Calu3 (cell line): ENCODE measurements at places on chromosomes 16 and 17. TPM values are rescaled to one million over a fixed set of nuclear protein-coding genes. Genes with fewer than 3 reads are reported as not detected.

The SPN gene
- not detected in 2 replicates for total RNA-seq

DNA sequence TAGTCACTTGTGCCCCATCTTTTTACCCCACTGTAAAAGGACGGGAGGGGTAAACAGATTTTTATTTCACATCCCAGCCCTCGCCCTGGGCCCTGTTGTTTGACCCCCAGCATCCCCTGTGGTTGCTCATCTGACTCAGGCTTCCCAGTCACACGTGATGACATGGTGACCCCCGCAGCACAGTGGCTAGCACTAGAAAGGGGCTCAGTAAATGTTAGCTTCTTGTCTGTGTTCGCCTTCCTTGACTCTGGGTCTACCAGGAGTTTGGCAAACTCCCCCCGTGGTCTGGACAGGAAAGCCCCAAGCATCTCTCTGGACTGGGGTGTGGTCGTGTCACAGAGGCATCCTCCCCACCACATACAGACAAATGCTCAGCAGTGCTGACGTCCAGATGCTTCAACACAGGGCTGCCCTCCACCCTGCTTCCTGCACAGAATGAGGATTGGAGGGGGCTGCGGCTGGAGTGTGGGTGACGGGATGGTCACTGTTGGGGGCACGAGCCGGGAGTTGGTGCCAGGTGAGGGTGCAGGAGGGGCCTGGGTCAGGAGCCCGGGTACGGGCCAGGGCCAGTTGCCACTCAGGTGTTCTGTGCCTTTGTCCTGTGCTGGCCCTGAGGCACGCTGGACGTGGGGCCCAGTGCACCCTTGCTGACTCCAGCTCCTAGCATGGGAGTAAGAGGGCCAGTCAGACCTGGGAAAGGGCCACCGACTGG, 69.1 kb downstream of the METRNL start:
- peaks cover 82% of the 10 kb centered on the region for H3K27me3 ChIP-seq
- no peaks in the 10 kb centered on the region for H3K4me1 ChIP-seq
- H3K4me3 ChIP-seq: no peak overlapping the region
- DNase-seq: no peak

DNA sequence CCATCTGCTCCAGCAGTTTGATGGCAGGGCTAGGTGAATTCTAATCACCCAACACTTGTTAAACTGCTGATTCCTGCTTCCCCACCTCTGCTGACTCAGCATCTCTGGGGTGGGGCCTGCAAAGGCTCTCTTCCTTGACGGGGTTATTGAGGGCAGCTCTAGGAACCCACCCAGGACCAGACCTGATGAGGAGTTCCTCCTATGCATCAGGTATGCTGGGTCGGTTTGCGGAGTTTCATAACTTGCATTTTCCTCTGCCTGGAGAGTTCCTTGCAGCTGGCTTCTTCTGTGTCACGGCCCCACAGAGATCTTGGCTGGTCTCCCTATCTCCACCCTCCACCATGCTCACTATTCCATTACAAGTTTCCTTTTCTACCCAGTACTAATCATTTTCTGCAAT, 93.4 kb upstream of the CCL2 start:
- DNase-seq: no peak
- no peaks in the 10 kb centered on the region for H3K36me3 ChIP-seq
- H3K4me1 ChIP-seq: no peaks in the 10 kb centered on the region
- H3K27ac ChIP-seq: no peak overlapping the region
- H3K4me3 ChIP-seq: no peak overlapping the region

DNA sequence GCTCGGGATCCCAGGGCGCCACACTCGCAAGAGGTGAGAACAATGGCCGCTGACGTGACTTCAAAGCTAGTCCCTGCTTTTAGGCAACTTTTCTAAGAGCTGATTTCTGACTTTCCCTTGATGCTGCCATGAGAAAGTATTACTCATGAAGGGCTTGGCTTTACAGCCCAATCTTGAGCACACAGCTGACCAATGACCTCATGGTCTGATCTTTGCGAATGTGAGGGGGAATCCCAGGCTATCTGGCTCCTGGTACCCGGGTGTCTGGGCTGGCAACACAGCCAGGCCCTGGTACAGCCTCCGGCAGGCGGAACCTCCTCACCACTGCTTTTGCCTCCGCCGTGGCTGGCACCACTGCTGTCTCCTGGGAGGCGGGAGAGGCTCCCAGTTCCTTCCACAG, 17.5 kb downstream of the NDUFAF8 start:
- H3K36me3 ChIP-seq: peaks cover 54% of the 10 kb centered on the region
- H3K4me1 ChIP-seq: no peaks in the 10 kb centered on the region
- no peak for DNase-seq
- no peak overlapping the region for H3K27ac ChIP-seq
- no peak overlapping the region for H3K4me3 ChIP-seq

The ACSM2A gene
- not detected in 2 replicates for total RNA-seq

DNA sequence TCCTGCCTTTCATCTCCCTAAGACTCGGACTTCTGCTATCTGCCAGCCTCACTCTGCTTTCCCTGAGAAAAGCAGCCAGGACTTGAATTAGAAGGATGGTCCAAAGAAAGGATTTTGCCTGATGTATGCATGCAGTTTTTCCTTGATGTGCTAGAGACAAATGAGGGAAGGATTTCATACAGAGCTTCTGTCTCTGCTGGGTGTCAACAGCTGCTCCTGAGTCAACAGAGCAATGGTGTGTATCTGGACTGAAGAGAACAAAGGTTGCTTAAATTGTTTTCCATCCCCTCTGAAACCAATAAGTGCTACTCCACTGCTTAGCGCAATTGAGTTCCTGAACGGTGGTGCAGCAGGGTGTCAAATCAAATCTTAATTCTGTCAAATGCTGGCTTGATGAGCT, 680.6 kb upstream of the C16orf82 start:
- no peaks in the 10 kb centered on the region for H3K4me1 ChIP-seq
- H3K36me3 ChIP-seq: no peaks in the 10 kb centered on the region
- no peak for DNase-seq

DNA sequence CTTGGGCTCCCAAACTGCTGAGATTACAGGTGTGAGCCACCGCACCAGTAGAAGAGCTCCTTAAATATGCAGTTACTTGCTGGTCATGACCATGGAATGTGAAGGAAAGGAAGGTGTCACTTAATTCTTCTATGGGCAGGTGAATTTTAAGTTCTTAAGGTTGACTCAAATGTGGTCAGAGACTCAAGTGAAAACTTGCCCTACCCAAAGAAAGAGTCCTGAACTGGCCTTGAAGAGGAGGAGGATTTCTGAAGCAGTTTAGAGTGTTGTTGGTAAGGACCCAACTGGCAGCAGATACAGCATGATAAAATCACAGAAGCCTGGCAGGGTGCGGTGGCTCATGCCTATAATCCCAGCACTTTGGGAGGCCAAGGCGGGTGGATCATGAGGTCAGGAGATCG, 29.4 kb downstream of the CHD9 start:
- no peak for DNase-seq
- peaks cover 22% of the 10 kb centered on the region for H3K4me1 ChIP-seq
- H3K4me3 ChIP-seq: no peak overlapping the region
- peak overlapping the region; percentile 1 for H3K27ac ChIP-seq
- no peaks in the 10 kb centered on the region for H3K36me3 ChIP-seq

DNA sequence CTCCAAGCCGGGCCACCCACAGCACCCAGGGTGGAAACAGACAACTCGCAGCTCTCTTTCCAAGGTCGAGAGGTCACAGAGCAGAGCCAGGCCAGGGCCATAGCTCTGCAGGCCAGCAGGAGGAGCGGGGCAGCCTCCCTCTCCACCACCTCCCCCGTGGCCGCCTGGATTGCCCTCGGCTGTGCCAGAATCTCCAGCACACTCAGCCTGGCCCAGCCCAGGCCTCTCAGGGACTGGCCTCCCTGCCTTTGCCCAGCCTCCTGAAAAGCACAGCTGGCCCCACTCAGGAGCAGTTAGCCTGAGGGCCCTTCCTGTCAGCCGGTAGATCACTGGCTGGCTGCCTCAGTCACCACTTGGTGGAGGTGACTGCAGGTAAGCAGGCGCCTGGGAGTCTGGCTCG, 85.8 kb upstream of the SEC14L1 start:
- DNase-seq: no peak
- H3K4me3 ChIP-seq: no peak overlapping the region
- H3K27ac ChIP-seq: no peak overlapping the region
- no peaks in the 10 kb centered on the region for H3K4me1 ChIP-seq
- peaks cover 68% of the 10 kb centered on the region for H3K27me3 ChIP-seq

The ST3GAL2 gene
- total RNA-seq: 9.7 and 10.0 TPM in 2 replicates

- no peak overlapping the region for H3K4me3 ChIP-seq
- H3K27me3 ChIP-seq: no peaks in the 10 kb centered on the region
- peaks cover 7% of the 10 kb centered on the region for H3K36me3 ChIP-seq
- peaks cover 21% of the 10 kb centered on the region for H3K4me1 ChIP-seq
- no peak for DNase-seq
Measured at GRCh38 chr16:50036426-50036825, 11.4 kb downstream of the CNEP1R1 start.

The VPS35L gene
- total RNA-seq: 14.2 and 25.4 TPM in 2 replicates

DNA sequence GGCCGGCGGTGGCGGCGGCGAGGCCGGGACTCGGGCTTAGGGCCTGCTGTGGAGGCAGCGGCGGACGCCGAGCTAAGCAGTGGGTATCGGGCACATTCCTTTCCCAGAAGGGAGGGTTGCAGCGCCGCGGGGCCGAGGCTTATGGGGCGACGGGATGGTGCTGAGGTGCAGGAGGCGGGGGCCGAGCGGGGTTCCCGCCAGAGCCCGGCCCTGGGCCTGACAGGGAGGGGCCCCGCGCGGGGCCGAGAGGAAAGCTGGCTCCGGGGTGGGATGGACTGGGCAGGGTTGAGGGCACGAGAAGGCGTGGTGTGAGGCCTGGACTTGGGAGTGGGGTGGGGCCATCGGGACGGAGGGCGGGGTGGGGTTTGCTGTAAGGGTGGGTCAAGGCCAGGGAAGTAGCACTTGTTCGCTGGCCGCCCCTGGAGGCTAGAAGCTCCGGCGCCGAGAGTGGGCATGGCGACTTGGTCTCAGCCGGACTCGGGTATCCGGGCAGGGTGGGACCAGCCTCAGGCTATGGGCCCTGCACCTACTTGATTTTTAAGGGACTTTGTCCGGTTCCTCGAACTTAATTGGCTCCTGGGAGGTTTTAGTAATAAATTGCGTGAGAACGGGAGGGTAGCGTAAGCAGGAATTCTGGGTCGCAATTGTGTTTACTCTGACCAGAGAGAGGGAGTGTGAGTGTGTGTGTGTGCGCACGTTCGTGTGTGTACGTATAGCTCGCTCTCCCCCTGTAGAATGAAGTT, 396 bp downstream of the NFE2L1 start:
- peak overlapping the region; percentile 88 for H3K27ac ChIP-seq
- peaks cover 60% of the 10 kb centered on the region for H3K4me1 ChIP-seq
- H3K27me3 ChIP-seq: no peaks in the 10 kb centered on the region
- DNase-seq: peak; percentile 95
- peaks cover 76% of the 10 kb centered on the region for H3K36me3 ChIP-seq

The KRT40 gene
- total RNA-seq: not detected in 2 replicates

DNA sequence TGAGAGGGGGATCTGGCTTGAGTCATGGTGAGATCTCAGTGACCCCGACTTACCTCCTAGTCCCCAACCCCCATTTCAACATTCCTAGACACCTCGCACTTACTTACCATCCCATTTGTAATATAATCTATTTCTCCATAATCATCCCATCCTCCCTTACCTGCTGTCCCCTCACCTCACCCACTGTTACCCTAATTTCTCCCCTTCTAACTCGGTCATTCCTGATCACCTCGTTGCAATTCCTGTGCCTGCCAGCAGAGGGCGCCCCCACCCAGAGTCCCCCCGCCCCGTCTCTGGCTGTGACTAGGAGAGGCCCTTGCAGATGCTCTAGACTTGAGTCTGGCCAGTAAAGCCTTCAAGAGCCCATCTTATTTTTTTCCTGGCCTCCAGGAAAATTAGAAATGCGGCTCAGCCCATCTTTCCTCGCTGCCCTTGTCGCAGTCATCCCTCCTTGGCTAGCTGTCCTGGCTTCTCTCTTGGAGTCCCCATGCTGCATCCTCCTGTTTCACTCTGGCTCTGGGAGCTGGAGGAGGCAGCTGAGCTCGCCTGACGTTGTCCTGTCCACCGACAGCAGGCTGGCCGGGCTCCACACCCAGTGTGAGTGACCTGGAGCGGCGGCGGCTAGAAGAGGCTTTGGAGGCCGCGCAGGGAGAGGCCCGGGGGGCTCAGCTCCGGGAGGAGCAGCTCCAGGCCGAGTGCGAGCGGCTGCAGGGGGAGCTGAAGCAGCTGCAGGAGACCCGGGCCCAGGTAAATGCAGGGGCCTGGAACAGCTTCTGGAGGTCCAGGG, 5.0 kb downstream of the TBKBP1 start:
- H3K27me3 ChIP-seq: peaks cover 53% of the 10 kb centered on the region
- peak; percentile 85 for DNase-seq
- peaks cover 20% of the 10 kb centered on the region for H3K36me3 ChIP-seq

The HSD11B2 gene
- total RNA-seq: 10.2 and 10.8 TPM in 2 replicates

The ZSCAN10 gene
- total RNA-seq: not detected in 2 replicates

The PRR29 gene
- total RNA-seq: 0.47 and 0.61 TPM in 2 replicates

- H3K27ac ChIP-seq: no peak overlapping the region
- no peaks in the 10 kb centered on the region for H3K4me1 ChIP-seq
- H3K4me3 ChIP-seq: no peak overlapping the region
Measured at GRCh38 chr16:85868495-85868894, 30.5 kb upstream of the IRF8 start.

- peaks cover 5% of the 10 kb centered on the region for H3K27me3 ChIP-seq
- no peak overlapping the region for H3K4me3 ChIP-seq
- DNase-seq: no peak
- H3K36me3 ChIP-seq: no peaks in the 10 kb centered on the region
Measured at GRCh38 chr16:8722025-8722348, 47.6 kb downstream of the ABAT start.

DNA sequence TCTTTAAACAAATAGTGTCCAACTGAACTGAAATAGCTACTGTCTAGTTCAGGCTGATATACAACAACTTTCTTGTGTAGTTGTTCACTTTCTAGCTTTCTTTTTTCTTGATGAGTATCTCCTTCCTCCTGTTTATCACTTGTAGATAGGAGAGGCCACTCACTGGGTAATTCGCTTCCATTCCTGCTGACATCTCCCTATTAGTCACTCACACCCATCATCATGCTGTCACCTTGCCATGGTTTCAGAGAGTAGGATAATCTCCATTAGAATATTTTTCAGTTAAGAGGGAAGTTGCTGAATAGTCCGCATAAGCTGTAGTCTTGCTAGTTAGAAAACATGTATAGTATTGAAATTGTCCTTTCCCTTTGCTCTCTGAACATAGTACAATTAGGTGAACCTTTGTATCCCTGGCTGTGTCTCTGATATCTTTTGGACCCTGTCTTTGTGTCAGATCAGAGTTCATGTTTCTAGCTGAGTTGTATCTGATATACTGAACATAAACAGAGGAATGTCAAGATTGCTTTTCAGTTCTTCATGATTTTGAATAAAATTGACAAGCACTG, 64.4 kb upstream of the RASL10B start:
- no peak overlapping the region for H3K4me3 ChIP-seq
- no peaks in the 10 kb centered on the region for H3K4me1 ChIP-seq
- no peak overlapping the region for H3K27ac ChIP-seq
- H3K36me3 ChIP-seq: peaks cover 37% of the 10 kb centered on the region
- no peak for DNase-seq
- H3K27me3 ChIP-seq: no peaks in the 10 kb centered on the region

The KRTAP4-9 gene
- total RNA-seq: not detected in 2 replicates
